T-helper 9 cell (primary cell): ENCODE measurements at places on chromosomes 2 and 18.

DNA sequence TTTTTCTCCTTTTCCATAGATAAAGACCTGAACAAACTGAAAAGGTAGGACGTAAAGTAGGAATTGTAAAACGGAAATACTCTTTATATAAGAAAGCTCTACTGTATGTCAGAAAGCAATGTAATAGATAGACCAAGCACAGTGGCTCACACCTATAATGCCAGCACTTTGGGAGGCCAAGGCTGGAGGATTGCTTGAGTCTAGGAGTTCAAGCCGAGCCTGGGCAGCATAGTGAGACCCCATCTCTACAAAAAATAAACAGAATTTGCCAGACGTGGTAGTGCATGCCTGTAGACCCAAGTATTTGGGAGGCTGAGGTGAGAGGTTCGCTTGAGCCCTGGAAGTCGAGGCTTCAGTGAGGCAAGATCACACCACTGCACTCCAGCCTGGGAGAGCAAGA, 7.6 kb downstream of the ZNF397 start:
- no peak for DNase-seq

GRCh38 chr2:240512666-240513535, 44.9 kb downstream of the ANKMY1 start:
- DNase-seq, result no peak

DNA sequence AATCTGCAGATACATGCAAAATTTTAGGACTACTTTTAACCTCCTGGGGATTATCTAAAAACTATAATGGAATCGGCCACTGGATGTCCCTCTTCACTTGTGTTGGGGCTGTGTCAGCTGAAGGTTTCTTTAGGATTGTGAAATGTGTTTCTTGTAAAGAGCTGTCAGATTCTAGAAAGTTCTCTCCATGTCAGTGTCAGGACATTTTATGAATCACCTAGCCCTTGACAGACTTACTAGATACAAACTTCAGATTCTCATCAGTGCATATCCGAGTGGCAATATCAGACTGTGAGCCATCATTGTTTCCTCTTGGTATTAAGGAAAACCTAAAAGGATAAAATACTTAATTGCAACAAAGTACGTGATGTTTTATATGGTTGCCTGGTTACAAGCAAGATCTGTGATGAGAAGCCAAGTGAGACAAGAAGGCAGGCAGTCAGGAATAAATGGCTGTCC, 107.3 kb downstream of the CPS1 start:
- no peak for DNase-seq

DNA sequence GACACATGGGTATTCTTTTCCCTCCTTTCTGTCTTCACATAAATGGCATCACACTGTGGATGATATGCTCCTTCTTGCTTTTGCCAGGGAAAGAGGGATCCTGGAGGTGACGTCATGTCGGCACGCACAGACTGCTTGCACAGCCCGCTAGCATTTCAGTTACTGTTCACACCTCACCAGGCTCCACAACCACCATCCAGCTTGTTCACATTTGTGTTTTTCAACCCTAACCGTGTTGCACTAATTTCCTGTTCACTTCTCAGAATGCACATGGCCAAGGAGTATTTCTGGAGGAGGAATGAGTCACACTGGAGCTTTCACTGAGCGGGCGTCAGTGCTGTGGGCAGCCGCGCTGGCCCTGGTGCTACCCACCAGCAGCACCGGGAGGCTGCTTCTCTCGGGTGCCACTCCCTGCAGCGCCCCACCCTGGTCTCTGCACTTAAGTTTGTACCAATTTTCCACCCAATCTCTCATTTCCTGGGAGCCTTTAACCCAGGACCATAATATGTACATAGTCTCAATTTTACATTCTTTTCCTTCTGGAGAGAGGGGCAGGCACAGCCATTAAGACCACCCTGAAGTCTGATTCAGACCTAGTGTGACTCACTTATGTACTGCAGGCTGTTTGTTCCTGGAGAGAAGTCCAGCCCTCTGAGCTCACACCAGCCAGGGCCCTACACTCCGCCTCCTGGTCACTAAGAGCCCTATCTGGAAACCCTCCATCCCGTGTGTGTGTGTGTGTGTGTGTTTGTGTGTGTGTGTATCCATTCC, 65.1 kb downstream of the MBP start:
- peak; percentile 39 for DNase-seq

DNA sequence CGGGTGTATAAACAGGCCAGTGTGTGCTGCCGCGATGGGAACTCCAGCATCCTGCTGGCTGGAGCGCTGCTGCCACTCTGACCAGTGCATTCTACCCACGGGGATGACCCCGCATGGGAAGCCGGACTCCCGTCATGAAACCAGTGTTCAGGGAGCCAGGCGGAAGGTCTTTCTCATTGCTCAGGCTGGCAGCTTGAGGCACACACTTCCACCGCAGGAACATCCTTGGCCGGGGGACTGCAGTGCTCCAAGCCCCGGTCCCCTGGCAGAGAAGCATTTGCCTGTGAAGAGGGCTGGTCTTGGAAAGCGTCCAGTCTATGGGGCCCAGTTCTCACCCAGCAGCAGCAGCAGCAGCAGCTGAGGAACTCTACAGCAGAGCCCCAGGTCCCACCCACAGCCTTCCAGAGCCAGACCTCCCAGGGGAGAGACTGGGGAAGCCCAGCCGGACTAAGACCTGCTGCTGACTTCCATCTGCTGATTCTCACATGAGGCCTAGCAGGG, 235.9 kb downstream of the KLHL29 start:
- DNase-seq, result no peak

GRCh38 chr18:37658894-37659293, 93.3 kb upstream of the CELF4 start:
- no peak for DNase-seq

- no peak for DNase-seq
Observed at GRCh38 chr2:219028996-219029828, 12.1 kb downstream of the CFAP65 start.

- DNase-seq, result no peak
Observed at GRCh38 chr18:37484983-37485834, 80.4 kb downstream of the CELF4 start.

GRCh38 chr18:79965119-79965902, 868 bp downstream of the HSBP1L1 start:
- no peak for DNase-seq

DNA sequence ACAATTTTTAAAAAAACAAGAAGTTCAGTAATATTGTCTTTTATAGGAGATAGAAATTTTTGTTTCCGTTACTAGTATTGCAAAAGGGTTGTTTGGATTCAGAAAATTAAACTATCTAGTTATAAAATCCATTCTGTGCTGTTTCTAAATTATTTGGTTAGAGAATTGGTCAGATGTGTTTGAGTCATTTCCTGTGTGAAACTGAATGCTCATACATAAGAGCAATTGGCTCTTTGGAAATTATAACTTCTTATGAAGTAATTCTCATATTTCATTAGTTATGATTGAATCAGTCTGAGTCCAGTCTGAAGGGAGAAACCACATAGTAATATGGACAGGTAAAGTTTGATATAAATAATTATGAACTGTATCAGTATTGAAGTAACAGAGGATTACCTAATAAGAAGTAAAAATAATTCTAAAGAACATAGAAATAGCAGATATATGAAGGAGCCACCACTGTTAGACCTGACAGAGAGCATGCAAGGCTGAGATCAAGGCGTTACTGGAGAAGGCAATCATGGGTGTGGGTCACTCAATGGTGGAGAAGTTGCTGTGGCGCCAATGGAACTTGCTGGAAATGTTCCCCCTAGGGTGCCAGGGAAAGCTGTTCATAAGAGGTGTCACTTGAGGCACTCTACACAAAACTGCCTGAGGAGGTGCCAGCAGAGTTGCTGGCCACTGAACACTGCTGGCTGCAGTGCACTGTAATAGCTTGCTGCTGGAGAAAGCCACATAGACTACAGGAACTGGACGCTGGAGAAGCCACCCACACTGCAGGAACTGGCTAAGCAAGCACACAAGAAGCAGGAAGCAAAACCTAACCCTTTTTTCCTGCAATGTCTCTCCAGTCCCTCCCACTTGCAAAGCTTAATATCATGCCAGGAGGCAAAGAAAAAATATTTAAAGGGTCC, 18.0 kb upstream of the FAP start:
- DNase-seq, result no peak

DNA sequence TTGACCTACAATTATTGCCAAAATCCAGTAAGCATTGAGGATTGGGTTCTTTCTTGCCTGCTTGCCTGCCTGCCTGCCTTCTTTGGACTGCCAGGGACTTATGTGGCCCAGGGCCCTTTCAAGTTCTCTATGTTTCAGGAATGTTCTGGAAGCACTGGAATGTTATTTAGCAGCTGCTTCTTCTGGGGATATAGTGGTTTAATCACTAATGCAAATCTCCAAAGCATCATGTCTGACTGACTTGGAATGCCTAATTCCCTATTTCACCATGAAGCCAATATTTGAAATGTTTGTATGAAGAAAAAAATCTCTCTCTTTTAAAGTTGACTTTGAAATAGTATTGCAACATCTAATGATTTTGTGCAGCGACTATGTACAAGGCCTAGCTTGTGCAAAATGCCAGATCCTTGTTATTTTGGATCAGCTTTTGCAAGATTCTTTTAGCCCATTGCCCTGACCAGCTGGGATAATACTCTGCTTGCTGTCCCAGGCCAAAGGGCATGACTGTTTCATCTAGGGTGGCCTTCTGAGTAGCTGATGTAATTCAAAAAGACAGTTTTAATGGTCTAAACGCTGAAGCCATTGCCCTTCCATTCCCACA, 204.6 kb downstream of the RND3 start:
- no peak for DNase-seq

DNA sequence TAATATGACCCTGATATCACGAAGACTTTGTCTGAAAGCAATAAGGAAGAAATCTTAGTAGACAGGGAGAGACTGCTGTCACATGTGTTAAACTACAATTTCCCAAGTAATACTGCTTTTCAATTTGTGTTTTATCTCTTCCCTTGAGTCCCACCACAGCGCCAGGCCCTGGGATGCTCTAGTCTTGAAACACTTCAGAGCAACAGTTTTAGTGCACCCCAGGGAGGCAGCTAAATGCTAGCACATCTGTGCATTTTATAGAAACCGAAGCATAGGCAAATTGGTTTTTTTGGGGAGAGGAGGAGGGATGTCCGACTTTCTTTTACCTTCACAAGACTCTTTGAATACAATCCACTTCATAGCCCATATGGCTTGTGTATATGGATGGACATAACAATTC, 550.0 kb upstream of the SYT4 start:
- DNase-seq, result no peak

DNA sequence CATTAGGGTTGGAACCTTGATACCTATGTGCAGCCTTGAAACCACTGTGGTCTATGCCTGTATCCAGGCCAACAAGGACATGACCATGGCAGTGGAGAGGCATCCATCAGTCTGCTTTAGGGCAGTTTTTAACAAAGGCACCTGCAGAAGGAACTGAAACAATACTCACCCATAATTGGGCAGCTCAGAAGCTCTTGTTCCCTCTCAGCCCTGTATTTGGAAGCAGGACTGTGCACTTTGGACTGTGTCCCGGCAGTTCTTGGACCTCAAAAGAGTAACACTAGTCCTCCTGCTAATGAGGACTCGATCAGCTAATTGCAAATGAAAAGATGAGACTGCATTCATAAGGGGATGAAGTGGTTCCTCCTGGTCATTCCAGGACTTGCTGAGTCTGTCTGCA, 500.2 kb upstream of the TNP1 start:
- no peak for DNase-seq

DNA sequence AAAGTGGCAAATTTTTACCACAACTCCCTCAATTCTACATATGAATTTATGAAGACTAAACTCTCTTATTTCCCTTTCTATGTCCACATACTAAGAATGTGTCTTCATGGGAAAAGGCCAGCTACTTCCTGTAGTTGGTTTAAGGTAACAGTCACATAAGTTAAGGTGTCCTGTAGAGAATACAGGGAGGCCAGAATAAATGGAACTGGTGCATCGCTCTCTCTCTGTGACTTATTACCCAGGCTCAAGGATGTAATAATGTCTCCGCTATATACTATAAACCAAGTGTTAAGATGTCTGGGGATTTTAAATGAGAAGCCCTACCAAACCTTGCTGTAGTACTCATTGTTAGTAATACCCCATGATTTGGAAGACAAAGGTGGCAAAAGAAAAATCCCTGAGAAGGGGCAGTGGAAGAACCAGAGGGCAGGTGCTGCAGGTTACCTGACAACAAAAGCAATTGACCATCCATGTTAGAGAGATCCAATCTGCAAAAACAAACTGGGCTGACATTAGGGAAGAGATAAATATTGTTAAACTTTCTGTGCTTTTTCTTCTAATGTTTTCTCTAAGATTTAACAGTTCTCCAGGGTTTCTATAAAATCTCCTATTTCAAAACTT, 372.8 kb downstream of the TMX3 start:
- DNase-seq, result no peak

DNA sequence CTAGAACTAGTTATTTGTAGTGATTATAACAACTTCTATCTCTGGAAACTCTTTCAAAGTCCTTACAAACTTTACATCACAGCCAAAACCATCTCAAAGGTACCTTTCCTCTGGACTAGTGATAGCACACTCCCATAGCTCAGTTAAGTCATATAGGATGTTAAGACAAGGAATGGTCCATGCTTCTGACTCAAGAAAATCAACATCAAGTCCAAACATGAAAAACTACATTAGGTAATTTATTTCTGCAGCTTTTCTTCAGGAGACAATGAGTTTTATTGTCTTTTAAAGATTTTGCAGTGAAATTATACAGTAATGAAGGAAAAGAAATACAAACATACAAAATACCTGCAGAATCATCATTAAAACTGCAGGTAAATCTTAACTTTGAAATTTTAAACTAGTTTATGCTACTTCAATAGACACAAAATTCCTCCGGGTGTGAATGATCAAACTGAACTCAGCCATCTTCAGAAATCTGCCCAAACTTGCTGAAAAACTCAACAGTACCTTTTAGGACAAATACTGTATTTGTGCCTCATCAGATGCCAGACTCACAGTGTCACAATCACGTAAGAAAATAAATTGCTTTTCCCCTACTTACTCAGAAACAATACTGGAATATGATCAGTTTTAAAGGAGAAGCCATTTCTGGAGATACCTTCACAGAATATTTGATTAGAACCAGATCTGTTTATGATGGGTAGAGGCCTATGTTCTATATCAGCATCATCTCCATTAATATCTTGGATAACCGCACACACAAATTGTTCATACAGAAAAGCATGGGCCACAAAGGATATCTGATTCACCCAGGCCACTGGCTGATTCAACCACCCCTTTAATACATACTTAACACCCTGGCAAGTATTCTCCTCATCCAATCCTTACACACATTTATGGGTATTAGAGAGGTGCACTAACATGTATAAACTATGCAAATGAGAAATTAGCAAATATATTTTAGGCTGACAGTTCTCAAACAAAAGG, 2.6 kb downstream of the TMEM131 start:
- DNase-seq, result no peak
